ENCODE measurements at places on chromosomes 4 and X.

GRCh38 chrX:24465532-24465865 lies 413 bp downstream of the PDK3 start:
- no peak for DNase-seq

- DNase-seq: no peak
Measured at GRCh38 chr4:40856277-40856839, 106.6 kb downstream of the NSUN7 start.

DNA sequence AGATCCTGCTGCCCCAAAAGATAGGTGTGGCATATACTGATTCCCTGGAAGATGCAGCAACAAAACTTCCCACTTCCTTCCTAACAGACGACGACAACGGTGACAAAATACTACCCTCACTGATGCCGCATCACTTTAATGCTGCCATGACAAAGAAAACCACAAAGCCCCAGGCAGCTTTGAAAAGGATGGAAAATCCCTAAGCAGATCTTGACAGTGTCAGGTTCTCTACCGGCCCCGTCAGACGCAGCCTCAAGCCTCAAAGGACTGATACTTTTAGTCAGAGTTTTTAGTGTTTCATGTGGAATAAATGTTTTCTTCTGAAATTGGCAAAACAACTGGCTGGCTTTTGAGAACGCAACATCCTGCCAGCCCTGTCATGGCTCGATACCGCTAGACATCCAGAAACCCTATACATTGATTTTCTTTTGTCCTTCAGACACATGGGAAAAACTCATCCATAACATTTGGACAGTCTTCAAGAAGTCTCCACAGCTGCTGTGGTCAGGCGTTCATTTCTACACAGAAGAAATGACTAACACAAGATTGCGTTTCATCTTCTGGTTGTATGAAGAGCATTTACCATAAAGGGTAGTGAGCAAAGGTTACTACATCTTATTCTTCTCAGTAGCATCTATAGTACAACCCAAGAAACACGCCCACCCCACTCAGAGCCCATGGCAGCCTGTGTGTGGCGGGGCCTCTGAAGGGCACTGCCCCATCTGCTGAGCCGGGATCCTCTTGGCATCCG lies 60.1 kb downstream of the GATB start:
- no peak for DNase-seq

GRCh38 chr4:15714646-15715435 lies 12.0 kb downstream of the BST1 start:
- no peak for DNase-seq

GRCh38 chrX:130566028-130566683 lies 164.4 kb downstream of the RBMX2 start:
- DNase-seq: no peak

- no peak for DNase-seq
Measured at GRCh38 chrX:39848900-39849299, 248.9 kb downstream of the BCOR start.

GRCh38 chr4:128163177-128164117 lies 102.3 kb downstream of the LARP1B start:
- DNase-seq: no peak

GRCh38 chr4:152956650-152957436 lies 20.7 kb downstream of the FHDC1 start:
- DNase-seq: no peak

- no peak for DNase-seq
Measured at GRCh38 chr4:73086095-73086868, 16.8 kb upstream of the COX18 start.

DNA sequence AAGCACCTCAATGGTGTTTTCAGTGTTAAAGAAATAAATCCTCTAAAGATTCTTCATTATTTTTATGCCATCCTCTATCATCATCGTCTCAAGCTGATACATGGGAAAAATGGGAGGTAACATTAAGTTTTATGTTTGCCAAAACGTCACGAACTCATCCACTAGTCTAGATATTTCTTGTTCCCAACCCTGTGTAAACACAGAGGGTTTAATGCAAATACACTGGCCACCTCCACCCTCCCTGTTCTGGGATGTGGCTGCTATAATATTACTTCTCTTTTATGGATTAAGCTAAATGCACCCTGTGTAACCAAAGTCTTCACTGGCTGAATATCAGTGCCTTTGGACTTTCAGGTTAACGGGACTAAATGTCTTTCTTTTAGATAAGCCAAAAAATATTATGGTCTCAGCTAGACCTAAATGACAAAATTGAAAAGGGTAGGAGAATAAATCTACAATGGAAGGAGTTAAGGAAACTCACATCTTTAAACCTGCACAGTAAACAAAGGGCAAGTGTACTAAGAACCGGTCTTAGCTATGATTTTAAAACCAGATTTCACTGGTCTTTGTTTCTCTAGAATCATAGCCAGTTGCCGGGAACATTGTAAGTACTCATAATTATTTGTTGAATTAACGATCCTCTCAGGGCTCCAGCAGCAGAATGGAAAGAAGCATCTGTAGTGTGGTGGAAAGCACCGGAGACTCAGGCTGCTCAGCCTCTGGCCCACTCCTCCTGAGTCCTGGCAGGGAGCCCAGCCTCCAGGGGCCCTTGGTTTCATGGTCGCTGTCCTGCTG lies 103.5 kb upstream of the NOCT start:
- DNase-seq: no peak

GRCh38 chrX:48480583-48480982 lies 4.6 kb downstream of the FTSJ1 start:
- no peak for DNase-seq

DNA sequence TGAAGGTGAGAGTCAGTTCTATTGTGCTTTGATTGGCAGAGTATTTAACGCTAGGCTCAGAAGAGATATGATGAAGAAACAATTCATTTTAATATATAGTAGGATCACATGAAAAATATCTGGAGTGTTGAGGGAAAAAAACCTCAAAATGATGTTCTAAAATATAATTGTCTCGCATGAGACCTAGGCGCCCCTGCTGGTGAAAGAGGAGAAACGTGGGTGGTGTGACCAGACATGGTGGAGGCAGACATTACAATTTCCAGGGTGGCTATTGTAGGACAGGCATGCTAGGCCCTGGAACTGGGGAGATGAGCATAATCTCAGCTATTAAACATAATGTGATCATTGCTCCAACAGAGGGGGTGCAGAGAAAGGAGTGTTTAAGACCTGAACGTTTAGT lies 210.0 kb downstream of the HS3ST1 start:
- DNase-seq: no peak

GRCh38 chr4:4260185-4260751 lies 12.2 kb upstream of the TMEM128 start:
- DNase-seq: peak; percentile 67

DNA sequence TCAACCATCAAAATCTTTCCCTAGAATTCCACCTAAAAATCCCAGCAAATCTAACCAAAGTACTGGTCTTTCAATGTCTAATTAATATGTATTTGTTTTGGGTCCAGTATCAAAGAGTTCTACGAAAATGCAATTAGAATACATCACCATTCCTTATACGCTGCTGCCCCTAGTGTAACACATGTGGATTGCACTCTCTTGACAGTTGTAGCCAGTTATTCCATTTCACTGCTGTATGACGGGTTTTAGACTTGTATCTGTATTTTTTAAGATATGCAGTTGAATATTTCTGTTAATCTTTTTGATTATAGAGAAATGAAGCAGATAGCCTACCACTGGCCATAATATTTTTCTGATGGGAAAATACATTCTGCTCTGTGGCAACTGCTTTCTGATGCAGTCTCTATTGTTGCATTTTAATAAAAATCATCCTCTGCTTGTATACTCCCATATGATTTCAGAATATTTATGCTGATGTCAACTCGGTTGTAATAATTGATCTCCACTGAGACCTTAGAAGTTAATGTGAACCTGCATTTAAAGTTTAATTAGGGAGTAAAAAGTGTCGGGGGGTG lies 17.1 kb upstream of the PAGE2B start:
- peak; percentile 23 for DNase-seq

- no peak for DNase-seq
Measured at GRCh38 chrX:10482261-10482660, 138.1 kb downstream of the MID1 start.

- DNase-seq: no peak
Measured at GRCh38 chr4:10095296-10095991, 21.2 kb downstream of the WDR1 start.

- no peak for DNase-seq
Measured at GRCh38 chr4:152605641-152606335, 69.9 kb upstream of the FBXW7 start.

DNA sequence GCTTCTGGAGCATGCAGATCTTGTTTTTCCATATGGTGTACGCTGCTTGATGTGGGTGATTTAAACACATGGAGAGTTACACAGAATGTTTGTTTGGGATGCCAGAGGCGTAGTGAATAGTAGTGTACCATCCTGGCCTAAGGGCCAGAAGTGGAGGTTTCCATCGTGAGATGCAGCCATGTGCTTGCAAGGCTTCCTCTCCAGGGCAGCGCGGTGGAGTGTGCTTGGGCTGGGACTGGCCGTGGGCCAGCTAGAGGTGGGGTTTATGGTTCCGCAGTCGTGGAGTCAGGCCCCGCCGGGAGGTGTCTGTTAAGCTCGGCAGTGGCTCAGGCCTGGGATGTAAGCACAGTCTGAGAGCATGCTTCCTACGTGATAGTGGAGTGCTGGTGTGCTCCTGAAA lies 14.0 kb downstream of the STOX2 start:
- no peak for DNase-seq

DNA sequence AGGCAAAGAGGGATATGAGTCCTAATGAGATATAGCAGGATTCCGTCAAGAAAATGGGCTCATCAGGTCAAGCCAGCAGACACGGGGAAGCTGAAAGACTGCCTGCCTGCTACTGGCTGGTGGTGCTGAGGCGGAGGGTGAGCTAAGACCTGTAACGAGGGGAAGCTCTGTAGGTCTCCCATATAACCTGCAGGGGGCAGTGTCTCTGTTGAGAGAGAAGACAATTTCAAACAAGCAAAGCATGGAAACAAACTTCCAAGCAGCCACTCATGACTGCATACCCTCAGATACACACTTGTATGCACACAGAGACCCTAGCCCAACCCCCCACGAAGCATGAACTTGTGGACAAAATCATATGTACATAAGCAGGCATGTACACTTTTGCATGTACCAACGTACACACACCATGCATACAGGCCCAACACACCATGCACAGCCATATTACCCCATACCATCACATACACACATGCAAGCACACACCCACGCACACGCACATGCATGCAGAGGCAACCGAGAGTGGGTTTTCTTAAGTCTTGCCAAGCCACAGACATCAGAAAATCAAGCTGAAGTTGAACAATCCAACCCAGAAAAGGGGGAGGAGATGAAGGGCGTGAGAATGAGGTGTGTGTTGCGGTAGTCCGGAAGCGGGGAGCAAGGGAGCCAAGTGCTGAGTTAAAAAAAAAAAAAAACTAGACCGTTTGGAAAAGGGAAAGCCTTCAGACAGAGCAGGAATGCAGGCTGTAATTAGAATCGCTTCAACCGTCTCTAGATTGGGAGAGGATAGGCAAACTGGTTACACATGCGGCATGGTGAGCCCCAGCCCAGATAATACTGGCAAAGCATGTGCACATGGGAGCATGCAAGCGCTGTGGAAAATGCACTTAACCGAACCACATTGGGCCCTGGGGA lies 71.0 kb downstream of the PJA1 start:
- DNase-seq: peak; percentile 17

DNA sequence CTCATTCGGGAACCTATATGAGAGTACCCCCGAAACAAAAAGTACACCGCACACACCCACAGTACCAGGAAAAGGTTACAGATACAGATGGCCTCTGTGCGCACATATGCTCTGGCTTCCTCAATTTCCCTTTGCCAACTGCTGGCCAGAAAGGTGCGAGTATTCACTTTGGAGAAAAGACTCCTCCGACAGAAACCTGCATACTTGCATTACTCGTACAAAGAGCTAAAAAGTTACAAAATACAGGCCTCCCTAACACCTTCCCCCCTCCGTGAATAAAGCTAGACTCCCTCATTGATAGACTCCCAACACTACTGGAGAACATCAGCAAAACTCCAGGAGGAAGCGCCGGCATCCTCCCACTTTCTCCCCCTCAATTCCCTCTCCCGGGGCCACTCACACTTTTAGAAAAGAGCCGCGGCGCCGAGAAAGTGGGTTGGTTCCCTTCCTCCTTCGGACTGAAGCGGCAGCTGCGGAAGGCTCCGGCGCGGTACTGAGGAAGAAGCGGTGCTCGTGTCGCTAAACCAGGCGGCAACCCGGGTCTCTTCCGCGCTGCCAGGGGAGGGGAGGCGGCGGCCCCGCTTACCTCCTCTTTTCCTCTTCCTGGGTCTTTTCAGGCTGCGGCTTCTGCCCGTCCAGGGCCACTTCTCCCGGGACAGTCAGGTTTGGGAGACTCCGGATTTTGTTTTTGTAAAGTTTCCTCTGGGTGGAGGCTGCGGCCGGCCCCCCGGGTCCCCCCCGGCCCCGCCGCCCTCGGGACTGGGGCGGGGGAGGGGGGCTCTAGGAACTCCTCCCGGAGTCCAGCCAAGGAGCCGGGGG lies 1.1 kb downstream of the FBXW7 start:
- peak; percentile 47 for DNase-seq
